Ascending aorta (tissue), 2 donors: ENCODE measurements at places on chromosomes 6 and 20.
A peak's percentile ranks its signal among the peaks of the same experiment; 100 is the strongest.

DNA sequence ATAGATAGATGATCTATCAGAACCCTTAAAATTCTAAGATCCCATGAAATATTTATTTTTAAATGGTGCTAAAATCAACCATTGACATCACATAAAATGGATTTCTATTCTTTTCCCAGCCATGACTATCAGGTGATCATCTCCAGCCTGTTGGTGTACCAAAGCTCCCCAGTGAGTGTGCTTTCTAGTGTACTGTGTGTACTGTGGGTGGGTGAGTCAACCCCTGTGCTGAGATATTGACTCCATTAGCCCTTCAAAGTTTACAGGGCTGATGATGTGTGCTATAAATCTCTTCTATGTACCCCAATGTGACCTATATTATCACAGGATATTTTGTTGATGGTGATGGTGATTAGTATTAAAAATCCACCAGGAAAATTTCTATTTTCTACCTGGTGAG, 344.6 kb downstream of the MMUT start:
- DNase-seq = no peak

GRCh38 chr6:7169296-7169721, 61.5 kb downstream of the RREB1 start:
- DNase-seq = no peak

DNA sequence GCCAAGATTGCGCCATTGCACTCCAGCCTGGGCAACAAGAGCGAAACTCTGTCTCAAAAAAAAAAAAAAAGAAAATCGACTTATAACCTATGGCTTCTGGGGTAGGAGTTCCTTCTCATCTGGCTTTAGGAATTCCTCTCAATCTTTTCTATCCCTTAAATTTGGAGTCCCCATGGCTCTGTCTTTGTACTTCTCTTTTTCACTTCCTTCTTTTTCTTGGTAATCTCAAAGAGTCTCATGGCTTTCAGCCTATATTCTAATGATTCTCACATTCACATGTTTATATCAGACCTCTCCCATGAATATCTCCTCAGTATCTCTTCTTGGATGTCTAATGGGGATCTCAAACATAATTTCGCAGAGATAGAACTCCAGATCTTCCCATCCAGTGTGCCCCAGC, 42.8 kb upstream of the RALGAPA2 start:
- DNase-seq = no peak

GRCh38 chr6:129860908-129861665, at the start of gene TMEM244:
TMEM244 (minus strand) TSS chr6:129861315; CDS start chr6:129861188, 127 bp downstream.
- no peak for DNase-seq

- no peak for DNase-seq
These were observed 33.2 kb upstream of the NCOA3 start for GRCh38 chr20:47468290-47469050.

GRCh38 chr6:41360314-41360685, 24.9 kb downstream of the NCR2 start:
- DNase-seq = no peak

DNA sequence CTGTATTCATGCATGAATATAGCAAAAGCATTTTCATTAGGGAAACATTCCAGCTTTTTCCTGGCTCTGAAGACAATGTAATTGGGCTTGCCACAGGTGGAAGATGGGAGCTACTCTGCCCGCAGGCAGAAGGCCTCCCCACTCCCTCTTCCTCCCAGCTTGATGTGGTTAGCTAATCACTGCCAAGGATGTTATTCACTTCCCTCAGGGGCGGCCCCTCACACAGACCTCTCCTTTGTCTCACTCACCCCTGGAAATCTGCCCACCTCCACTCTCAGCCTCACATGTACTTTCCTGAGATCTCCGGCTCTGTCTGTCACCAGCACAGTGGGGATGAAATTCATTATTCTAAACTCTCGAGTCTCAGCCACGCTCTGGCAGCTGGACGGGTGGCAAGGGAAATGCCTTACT, 100.7 kb downstream of the ANKRD60 start:
- DNase-seq = peak; percentile 70

GRCh38 chr6:25968769-25969168, 6.2 kb downstream of the TRIM38 start:
- DNase-seq = no peak

- DNase-seq = no peak
These were observed 20.9 kb downstream of the LMBRD1 start for GRCh38 chr6:69775941-69776340.

- no peak for DNase-seq
These were observed 6.8 kb downstream of the TFAP2B start for GRCh38 chr6:50825375-50826036.

- DNase-seq = peak; percentile 35
These were observed 10.7 kb downstream of the SDC4 start for GRCh38 chr20:45337367-45338120.

- no peak for DNase-seq
These were observed 4.1 kb downstream of the MYLK4 start for GRCh38 chr6:2746557-2747061.

GRCh38 chr6:2733324-2733723, 17.4 kb downstream of the MYLK4 start:
- DNase-seq = peak; percentile 84

DNA sequence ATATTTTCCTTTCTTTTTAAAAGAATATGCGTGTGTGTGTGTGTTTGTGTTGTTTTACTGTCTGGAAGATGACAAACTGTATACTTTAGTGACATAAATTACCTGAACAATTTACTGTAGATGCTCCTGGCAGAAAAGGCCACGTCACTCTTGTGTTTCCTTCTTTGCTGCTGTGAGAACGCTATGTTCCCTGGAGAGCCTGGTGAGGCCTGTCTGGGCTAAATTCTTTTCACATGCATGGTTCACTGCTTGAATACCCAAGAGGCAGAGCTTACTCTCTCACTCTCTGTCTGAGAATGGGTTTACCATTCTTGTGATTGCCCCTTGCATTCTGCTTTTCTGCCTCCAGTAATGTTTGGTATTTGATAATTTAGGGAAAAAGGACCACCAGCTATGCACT, 64.3 kb downstream of the EDN1 start:
- no peak for DNase-seq

DNA sequence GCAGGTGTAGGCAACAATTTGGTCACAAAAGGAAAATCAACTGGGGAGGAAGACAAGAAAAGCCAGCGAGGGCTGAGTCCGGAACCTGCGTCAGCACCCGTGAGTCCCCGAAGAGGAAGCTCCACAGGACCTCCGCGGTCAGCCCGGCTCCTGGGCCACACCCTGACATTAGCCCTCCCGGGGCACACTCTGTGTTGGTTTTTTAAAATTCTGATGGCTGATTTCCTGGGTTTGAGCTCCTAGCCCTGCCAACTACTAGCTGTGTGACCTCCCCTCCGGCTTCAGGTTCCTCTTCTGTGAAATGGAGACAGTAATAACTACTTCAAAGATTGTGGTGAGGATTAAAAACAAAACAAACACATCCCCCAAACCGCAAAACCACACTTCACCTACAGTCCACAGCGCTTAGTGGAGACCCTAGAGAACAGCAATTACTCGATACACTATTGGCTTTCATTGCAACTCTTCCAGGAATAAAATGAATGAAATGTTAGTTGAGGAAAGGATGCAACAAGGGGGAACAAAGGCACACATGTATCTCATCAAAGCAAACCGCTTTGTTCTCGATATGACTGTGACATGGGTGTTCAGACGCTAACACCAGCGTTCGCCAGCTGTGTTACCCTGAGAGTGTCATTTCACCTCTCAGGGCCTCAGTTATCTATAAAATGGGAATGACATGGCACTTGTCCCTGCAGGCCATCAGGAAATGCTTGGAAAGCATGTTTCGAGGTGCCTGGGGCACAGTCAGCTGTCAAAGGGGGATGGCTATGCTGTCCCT, 985 bp downstream of the ZBP1 start:
- DNase-seq = peak; percentile 75

DNA sequence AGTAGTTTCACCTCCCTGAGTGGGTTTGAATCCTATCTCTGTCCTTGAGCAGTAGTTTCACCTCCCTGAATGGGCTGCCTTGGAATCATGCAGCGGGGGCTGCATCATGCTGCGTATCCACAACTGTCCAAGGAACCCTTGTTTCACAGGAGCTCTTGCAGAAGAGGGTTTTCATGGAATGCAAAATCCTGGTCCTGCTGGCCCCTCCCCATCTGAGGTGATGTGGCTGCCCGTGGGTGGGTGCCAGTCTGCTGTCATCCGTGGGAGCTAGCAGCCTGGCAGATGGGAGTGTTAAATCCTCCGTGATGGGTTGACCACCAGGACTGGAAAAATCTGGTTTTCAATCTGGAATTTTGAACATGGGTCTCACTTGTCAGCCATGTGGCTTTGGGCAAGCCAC, 21.7 kb downstream of the ZBP1 start:
- DNase-seq = no peak

DNA sequence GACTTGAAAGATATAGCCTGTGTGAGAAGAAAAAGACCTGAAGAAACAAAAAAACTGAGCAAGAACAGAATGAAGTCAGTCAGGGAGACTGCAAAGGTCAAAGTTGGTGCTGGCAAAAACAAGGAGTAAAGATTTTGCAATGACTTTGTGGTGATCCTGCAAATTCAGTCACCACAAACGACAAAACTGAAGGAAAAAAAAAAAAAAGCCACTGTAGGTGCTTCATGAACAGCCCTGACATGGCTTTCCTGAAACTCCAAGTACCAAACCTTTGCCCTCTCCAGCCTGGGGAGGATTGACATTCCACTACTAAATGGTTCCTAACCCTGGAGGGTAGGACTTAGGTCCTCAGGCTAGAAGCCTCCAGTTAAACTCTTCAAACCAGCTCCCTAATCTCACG, 114.7 kb upstream of the BEND3 start:
- DNase-seq = no peak

- no peak for DNase-seq
These were observed 23.5 kb upstream of the BACH2 start for GRCh38 chr6:90319979-90320685.

GRCh38 chr20:32828029-32828680, 8.4 kb downstream of the MAPRE1 start:
- DNase-seq = no peak
